ENCODE measurements at places on chromosomes 7 and 10.

GRCh38 chr7:39644170-39644569 lies 20.8 kb downstream of the RALA start:
- DNase-seq, result no peak

- no peak for DNase-seq
Measured at GRCh38 chr7:84484502-84485079, 290.0 kb upstream of the SEMA3A start.

DNA sequence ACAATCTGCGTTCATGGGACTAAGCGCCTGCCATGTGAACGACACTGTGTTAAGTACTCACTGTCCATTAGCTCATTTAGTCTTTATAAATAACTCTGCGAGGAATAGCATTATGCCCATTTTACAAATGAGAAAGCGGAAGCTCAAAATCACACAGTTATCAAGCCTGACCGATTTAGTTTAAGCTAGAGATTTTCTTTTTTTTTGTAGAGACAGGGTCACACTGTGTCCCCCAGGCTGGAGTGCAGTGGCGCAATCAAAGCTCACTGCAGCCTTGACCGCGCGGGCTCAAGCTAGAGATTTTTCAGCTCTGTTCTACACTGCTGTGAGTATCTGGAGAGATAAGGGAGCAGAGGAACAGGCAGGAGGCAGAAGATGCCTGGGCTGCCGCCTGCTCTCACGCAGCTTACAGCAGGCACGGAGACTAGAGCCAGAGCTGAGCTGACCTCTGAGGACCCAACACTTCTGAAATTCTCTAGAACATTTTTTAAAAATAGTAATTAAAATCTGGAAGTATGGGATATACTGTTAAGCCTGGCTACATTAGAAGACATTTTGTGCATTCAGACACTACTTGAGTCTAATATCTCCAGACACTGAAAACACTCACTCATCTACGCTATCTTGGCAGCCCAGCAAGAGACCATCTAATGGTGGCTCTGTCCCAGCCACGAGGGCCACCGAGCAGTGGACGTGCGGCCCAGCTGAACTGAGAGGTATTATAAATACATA lies 38.7 kb downstream of the GNA12 start:
- DNase-seq, result no peak

DNA sequence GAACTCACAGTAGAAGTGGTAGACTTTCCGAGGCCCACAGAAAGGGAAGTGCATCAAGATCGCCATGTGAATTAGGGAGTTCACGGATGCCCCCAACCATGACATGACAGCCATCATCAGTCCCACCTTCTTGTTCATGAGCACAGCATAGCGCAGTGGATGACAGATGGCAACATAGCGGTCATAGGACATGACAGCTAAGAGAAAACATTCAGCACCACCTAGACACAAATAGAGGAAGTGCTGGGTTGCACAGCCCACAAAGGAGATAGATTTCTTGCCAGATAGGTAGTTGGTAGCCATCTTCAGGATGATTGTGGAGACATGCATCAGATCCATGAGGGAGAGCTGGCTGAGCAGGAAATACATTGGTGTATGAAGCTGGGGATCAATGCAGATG lies 342 bp downstream of the OR2AE1 start:
- DNase-seq, result no peak

DNA sequence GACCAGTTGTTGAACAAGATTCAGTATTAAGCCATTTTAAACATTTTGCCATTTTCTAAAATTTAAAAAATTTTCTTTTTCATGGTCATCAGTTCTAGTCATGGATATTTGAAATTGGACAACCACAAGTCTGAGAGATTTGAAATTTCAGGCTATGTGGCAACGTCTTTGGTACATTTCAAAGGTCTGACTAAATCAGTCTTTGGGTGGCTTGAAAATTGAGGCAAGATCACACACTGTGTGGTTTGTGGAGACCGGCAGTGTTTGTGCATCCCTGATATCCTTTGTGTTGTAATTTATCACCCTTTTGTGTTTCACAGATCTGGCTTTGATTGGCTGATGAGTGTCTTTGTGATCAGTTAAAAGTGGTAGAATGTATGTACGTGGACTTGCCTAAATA lies 35.7 kb downstream of the CCAR1 start:
- DNase-seq, result no peak

DNA sequence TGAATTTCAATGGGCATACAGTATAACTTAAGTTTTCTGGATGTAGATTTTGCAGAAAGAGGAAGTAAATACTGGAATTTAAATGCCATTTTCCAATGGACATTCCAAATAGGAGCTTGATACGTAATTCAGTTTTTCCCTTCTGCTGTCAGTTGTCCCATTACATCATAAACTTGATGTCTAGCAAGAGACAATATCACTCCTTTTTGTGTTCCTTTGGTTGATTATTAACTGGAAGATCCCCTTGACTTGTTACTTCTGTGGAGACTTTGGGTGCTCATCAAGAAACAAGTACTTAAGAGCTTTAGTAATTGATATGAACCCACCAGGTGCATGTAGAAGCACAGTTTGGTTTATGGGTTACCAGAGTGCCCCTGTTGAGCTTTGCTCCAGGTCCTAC lies 116.1 kb downstream of the ST7 start:
- DNase-seq, result no peak

- DNase-seq, result no peak
Measured at GRCh38 chr7:55144333-55145317, 125.8 kb downstream of the EGFR start.

- DNase-seq, result no peak
Measured at GRCh38 chr7:105149827-105150226, 135.8 kb downstream of the KMT2E start.

- no peak for DNase-seq
Measured at GRCh38 chr7:21898265-21898930, 47.3 kb downstream of the CDCA7L start.

- no peak for DNase-seq
Measured at GRCh38 chr10:58143944-58144343, 123.8 kb downstream of the IPMK start.

- DNase-seq, result no peak
Measured at GRCh38 chr7:74023786-74024185, 4.2 kb upstream of the ELN start.

DNA sequence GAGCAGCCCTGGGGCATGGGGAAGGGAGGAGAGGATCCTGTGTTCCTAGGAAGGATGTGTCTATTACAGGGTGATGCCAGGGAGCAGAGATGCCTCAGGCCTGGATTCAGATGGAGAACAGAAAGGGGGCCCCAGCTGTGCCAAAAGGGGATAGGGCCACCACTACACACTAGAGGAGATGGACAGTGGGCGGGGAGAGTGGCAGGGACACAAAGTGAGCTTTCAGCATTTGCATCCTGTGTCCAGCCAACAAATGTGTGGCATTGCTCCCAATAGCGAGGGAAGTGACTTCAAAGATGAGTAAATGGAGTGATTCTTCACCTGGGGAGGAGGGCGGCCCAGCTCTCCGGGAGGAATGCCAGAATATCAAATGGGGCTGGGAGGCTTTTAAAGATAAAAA lies 64.9 kb upstream of the WAPL start:
- no peak for DNase-seq

GRCh38 chr10:26881600-26882331 lies 21.0 kb upstream of the ABI1 start:
- DNase-seq, result no peak
